Testis (tissue), 5 donors: ENCODE measurements at places on chromosomes 11 and 22. TPM values are rescaled to one million over a fixed set of nuclear protein-coding genes. Genes with fewer than 3 reads are reported as not detected.

GRCh38 chr22:38831166-38831945 is 12.5 kb downstream of the NPTXR start:
- DNase-seq, result no peak

Gene GGTLC2
- 2.8 TPM for total RNA-seq

Gene SMC1B
- total RNA-seq, result 24.7 TPM

GRCh38 chr11:99260696-99261095 is 239.9 kb downstream of the CNTN5 start:
- DNase-seq, result no peak
